ENCODE measurements at places on chromosomes 3 and 15.

GRCh38 chr3:2870724-2871333, 239.3 kb downstream of the IL5RA start:
- DNase-seq: no peak

GRCh38 chr15:74842581-74843444, at the start of gene ULK3:
Gene ULK3, minus strand, starts transcription at chr15:74843156. Its CDS starts 51 bp downstream, at chr15:74843105.
- peak; percentile 97 for DNase-seq

GRCh38 chr3:186333256-186333655, 28.8 kb downstream of the DGKG start:
- no peak for DNase-seq

DNA sequence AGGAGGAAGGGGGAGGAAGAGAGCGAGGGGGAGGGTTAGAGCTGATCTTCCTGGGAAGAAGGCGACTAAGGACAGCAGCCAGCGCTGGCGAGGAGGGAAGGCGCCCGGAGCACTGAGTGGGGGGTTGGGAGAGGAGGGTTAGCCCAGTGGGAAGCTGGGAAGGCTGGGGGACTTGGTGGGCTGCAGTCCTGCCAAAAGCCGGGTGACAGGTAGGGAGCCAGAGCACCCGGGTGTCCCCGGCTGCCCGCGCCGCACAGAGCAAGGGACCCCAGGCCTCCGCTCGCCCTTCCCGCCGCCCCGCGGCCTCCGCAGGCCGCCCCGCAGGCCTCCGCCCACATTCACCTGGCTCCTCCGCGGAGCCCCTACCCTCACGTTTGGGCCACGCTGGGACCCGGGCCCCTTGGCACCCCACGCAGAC, 448 bp downstream of the SLC12A8 start:
- DNase-seq: no peak

- DNase-seq: no peak
Observed at GRCh38 chr15:85383470-85384148, 3.2 kb downstream of the AKAP13 start.

DNA sequence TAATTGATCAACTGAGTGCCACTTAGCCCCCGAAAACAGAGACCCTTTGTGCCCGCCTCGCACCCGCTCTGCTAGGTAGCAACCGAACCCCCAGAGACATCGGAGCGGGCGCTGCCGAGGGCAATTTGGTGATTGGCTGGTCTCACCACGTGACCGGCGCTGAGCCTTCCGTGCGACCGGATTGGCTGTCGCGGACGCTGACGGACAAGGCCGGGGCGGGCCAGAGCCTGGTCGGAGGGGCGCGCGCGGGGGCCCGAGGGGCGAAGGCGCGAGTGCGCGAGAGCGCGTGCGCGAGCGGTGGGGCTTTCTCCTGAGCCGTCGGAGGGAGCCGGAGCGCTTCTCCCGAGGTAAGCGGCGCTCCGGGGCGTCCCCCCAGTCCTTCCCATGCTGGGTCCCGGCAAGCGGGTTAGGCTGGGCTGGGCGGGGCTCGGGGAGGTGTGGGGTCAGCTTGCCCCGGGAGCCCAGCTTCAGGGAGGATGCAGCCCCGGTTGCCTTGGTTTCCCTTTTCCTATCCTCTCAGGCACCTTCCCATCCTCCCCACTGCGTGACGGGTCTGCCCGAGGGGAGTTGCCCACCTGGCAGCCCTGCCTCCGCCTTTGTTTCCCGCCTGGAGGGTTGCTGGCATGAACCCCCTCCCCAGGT, at the start of gene TMEM108:
Gene TMEM108, plus strand, starts transcription at position 303 of the 642 bp plus-strand sequence.
- DNase-seq: peak; percentile 62

GRCh38 chr3:141093397-141093796, 42.2 kb downstream of the SPSB4 start:
- no peak for DNase-seq

GRCh38 chr3:131329774-131330173, 51.8 kb upstream of the NUDT16 start:
- DNase-seq: no peak

DNA sequence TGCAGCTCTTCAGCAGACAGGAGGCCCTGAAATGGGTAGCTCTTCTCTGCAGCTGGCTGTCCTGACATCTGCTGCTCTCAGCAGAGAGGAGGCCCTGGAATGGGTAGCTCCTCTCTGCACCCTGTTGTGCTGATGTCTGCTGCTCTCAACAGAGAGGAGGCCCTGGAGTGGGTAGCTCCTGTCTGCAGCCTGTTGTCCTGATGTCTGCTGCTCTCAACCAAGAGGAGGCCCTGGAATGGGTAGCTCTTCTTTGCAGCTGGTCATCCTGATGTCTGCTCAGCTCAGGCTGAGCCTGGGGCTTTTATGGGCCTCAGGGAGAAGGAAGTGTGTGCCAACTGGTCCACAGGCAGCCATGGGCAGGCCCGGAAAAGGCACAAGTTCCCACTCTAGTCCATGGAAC, 66.6 kb downstream of the PIK3CB start:
- no peak for DNase-seq

DNA sequence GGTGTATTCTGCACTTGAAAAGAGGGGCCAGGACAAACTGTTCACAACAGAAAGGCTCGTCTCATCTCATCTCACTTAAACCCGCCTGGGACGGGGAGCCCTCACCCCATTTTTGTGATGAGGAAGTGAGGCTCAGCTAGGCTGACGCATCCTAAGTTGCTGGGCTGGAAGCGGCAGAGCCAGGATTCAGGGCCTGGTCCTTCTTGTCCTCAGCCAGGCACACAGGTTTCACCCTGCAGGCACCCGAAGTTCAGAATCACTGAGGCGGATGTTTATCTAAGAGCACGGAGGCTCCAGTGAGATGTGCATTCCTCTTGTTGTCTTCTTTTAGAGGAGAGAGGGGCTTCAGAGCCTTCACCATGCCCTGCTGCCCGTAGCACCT, 51.1 kb upstream of the PLXNA1 start:
- DNase-seq: no peak

GRCh38 chr15:86854176-86854575, 774.5 kb downstream of the AGBL1 start:
- no peak for DNase-seq

DNA sequence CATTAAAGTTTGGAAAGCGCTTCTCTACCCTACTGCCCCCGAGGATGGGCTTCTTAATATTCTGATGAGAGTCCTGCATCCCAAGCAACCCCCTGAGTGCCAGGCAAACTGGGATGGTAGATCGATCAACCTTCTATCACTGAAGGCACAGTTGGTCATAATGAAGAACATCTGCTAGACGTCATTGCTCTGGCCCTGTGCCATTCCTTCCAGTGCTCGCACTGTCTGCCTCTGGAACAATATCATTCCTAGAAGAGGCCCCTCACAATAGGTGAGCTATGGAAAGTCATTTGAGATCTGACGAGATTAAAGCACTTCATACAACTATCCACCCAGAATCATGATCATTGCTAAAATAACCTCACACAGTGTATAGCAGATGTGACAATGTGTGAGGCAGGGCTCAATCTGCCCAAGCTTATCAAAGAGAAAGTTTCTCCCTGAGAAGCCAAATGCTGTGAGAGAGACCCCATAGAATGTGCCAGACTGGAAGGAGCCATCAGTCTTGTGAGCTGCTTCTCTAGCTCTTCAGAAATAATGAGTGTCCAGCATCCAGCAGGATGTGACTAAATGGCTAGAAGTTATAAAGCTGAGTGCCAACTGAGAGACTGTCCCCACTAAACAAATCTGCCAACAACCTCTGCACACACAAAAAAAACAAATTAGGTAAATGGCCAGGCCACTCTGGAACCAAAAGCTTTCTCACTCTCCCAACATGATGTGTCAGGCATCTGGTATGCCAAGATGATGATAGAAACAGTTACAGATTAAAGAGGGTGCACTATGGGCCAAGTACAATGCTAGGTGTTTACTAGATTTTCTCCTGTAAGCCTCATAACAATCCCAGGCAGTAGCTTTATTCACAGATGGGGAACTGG, 165.5 kb downstream of the NECTIN3 start:
- DNase-seq: no peak

DNA sequence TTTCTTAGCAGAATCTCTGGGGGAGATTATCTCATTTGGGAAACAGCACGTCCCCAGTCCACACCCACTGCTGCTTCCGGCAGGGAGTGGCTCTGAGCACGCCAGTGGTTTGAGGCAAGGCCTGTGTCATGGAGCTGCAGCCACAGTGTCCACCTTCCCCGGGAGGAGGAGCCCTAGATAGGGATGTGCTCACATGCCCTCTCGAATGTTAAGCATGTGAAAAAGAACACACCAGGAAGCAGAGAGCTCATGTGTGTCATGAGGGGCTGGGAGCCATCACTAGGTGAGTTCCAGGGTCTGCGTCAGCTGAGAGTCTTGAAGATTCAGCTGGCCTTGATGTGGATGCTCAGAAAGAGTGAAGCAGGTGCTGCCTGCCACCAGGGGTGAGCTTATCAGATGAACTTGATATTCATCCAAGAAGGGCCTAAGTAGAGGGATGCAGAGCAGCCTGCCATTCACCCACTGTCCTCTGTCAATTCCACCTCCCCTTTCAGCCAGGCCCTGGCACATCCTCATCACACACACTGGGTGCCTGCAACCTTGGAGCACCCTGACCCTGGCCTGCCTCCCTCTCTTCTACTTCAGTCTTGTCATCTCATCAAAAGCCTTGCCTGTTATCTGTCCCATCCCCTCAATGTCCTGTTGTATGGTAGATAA, 16.3 kb downstream of the ITGA11 start:
- peak; percentile 53 for DNase-seq

GRCh38 chr3:175558261-175558660, 699.1 kb downstream of the NAALADL2 start:
- DNase-seq: no peak

DNA sequence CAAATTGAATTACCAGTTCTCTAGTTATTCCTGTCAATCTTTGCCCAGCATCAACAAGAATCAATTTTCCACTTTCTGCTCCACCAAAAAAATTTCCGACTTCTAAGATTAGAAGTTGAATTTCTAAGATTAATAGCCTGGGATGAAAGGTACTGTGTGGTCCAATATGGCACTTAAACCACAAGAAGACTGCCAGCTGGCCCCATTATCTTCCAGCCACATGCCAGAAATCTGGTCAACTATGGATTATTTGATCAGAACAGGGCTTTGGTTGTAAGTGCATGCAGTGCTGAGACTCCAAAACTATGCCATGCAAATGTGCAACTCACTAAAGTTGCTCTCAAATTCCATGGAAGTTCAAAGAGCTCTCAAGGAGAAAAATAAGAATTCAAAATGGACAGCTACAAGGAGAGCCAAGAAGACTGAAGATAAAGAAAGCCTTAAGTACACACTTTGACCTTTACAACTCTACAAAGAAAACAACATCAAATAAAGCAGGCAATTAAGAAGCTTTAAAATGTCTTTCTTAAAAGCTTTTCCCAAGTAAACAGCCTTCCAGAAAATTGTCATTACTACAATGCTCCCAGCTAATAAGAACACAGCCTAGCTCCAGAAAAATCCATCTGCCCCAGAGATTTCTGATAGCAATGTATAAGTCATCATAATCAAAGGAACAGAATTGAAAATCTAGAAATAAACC, 64.2 kb downstream of the ST3GAL6 start:
- DNase-seq: no peak

DNA sequence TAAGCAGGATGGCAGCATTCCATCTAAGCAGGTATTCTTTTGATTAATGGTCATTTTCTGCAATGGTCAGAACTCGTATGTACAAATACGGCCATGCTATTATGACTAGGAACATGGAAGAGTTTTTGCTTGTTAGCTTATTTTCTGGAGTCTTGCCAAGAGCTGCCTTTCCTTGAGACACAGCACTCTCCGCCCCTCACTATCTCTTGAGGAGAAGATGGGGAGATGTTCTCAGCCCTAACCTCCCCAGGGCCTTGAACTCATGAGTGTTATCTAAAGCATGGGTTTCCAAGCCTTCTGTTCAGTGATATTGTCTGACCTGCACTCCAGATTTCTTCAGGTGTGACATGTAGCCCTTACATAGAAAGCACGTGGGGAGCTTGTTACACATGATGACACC, 65.9 kb upstream of the ACTC1 start:
- DNase-seq: no peak

DNA sequence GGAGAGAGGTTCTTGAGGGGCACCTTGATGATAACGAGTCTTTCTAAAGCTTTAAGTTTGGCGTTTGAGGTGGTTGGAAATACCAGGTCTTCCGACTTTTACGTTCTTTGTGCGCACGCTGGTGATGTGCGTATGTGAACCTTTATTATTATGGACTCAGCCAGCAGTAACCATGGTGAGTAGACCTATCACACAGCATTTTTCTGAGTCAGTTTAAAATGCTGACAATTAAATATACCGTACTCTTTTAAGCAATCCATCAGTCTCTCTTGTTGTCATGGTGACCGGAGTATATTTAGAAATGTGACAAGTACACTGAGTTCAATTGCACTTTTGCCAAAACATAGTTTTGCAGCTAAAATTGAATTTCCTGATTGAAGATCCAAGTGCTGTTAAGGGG, 172.2 kb downstream of the LPP start:
- no peak for DNase-seq

DNA sequence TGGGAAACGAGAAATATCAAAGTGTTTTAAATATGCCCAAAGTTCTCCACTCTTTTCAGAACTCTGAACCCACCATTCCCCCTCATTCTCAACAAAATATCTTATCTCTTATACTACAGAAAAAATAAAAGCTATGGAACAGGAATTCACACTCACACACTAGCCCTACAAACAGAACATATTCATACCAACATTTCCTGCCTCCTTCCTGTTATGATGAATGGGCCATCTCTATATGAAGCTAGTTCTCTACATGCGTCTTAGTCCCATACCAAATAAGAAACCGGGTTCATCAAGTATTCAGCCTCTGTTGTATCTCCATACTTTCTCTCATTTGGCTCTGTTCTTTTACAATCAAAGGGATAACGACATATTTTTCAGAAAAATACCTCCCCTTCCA, 72.6 kb downstream of the PLSCR2 start:
- no peak for DNase-seq

DNA sequence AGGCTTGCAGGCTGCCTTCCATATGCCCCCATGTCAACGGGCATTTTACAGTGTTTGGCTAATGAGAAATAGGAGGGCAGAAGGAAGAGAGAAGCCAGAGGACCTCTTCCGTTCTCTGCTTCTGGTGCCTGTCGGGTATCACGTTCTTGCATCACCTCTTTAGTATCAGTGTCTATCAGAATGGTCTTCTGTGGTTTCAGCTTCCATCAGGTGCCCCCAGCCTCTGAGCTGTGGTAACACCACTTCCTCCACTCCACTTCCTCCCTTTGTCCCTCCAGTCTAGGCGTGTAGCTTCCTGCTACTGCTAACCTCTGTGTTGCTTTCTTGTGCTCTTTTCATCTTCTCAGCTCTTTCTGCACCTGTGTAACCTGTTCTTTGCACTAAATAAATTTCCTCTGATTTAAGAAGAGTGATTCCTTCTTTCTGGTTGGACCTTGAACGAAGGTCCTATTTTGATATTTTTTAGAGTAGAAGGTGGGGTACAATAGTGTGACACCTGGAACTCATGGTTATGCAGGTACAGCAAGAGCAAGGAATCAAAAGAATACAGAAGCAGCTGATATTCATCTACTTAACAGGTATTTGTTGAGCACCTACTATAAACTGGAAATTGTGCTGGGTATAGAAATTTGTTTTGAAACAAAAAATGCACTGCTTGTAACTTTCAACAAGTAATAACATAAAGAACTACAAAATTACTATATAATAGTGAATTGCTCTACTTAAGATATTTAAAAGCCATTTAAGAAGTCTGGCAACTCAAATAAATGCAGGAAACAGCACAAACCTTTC, 27.4 kb upstream of the FOXB1 start:
- DNase-seq: peak; percentile 76

GRCh38 chr15:80194186-80194585, 41.4 kb downstream of the FAH start:
- no peak for DNase-seq

GRCh38 chr3:185082149-185082548, 70.7 kb downstream of the C3orf70 start:
- no peak for DNase-seq

GRCh38 chr3:70111411-70111810, 111.9 kb downstream of the SAMMSON start:
- no peak for DNase-seq

GRCh38 chr3:125011941-125012340, 43.9 kb downstream of the HEG1 start:
- DNase-seq: no peak
